ENCODE measurements at places on chromosomes 11 and 22.
A peak's percentile ranks its signal among the peaks of the same experiment; 100 is the strongest.

- no peak for DNase-seq
Observed at GRCh38 chr22:46535876-46536536, 1.4 kb downstream of the CELSR1 start.

DNA sequence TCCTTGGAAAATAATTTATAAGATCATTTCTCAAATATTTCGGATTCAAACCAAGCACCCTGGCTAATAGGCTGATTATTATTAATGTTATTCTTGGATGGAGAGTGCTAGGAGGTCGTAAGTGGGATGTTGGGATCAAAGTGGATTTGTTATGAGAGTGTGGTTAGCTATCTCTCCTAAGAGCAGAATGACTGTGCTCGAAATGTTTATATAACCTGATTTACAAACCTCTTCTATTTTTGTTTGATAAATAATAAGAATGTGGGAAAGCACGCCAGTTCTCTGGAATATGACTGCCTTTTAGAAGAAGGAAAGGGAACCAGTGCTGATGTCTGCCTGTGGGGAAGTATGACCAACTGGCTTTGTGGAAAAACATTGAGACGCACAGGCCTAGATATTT lies 527.5 kb downstream of the NTM start:
- DNase-seq = no peak

GRCh38 chr11:79294845-79295731 lies 145.7 kb downstream of the TENM4 start:
- no peak for DNase-seq

GRCh38 chr11:118911113-118911879 lies 14.4 kb downstream of the BCL9L start:
- no peak for DNase-seq

GRCh38 chr11:82854242-82854641 lies 46.0 kb downstream of the PRCP start:
- no peak for DNase-seq

- DNase-seq = no peak
Observed at GRCh38 chr11:69530278-69531070, 49.0 kb downstream of the LINC01488 start.

- DNase-seq = no peak
Observed at GRCh38 chr11:61869708-61870451, 21.5 kb downstream of the FADS3 start.

DNA sequence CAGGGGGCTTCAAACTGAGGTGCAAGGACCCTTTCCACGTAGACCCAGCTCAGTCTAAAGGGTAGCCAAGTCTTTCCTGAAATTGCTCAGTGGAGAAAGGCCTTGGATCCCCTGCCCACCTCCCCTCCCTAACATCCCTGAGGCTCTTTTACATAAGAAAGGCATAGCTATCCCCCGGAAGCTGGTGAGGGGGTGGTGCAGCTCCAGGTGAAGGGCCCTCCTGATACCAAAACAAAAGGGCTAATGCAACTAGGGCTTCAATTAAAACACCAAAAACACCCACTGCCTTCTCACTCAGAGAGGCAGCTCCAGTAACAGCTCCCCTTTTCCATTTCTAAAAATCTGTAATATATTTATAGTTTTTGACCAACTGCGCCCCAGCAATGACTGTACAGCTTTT lies 5.8 kb downstream of the SHANK2 start:
- no peak for DNase-seq

- peak; percentile 73 for DNase-seq
Observed at GRCh38 chr22:17742527-17742902, 31.8 kb downstream of the BID start.

DNA sequence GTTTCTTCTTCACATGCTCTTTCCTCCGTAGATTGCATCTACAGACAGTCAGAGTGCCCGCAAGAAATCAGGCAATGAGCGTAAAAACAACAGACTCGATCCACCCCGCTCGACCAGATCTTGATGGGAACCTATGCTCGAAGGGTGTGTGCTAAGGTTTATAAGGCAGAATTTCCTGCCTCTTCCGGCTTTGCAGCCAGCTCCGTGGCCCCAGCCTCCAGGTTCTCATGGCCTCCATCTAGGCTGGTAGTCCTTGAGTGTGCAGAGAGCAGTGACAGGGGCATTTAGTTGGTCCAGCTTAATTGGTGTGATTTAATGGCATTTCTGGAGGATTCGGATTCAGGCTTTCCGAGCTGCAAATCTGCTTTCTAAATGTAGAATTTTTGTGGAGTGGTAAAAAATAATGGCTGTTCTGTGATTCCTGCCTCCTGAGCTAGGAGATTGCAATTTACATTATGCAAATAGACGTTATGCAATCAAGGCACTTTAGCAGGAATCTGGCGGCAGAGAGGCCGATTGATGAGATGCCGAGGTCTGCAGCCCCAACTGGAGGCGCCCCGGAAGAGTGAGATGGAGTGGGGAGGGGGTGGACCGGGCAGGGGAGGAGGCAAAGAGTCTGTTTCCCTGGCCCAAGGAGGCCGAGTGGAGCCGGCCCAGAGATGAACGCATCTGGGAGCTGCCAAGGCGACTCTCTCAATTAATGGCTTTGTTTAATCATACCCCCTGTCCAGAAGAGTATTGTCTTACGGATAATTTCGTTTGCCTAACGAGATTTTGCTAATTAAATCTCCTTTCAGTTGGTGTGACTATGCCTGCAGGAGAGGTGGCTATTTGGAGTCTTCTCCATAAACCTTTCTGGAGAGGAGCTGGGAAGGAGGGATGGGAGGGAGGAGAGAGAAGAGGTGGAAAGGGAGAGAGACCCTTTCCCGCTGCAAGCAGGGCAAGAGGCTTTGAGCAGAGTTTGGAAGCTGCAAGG lies 75.3 kb downstream of the PKNOX2 start:
- no peak for DNase-seq

DNA sequence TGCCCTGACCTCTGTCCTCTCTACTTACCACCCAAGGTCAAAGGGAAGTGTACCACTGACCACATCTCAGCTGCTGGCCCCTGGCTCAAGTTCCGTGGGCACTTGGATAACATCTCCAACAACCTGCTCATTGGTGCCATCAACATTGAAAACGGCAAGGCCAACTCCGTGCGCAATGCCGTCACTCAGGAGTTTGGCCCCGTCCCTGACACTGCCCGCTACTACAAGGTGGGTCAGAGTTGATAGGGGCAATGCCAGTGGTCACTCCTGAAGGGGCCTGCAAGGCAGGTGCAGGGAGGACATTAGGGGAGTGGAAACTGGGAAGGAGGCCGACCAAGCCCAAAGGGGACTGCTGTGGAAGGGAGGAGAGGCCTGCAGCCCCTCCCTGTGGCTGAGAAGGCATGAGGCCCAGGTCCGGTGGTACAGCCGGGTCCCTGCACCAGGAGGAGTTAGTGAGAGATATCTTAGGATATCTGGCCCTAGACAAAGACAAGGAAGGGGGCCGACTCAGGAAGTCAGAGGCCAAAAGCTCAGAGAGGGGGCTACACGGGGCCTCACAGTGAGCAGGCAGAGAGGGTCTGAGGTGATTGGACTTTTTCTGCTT lies 17.9 kb downstream of the POLR3H start:
- DNase-seq = no peak

GRCh38 chr11:122146475-122146874 lies 30.5 kb upstream of the BLID start:
- DNase-seq = no peak

DNA sequence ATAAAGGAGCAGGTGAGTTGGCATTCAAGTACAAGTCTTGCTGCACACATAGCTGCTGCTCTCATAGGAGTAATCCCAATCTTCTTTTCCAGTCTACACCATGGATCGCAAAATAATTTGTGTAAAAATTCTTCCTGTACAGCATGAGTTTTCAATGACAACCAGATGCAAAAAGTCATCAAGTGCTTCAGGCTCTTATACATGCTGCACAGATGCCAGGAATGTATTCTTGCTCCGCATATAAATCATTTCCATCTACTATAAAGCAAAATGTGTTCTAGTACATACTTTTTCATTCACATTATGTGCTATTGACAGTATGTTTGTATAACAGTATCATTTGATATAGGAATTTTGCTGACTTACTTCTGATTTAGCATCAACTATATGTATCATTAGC lies 35.4 kb downstream of the NXPE2 start:
- no peak for DNase-seq

- DNase-seq = no peak
Observed at GRCh38 chr11:78938971-78939370, 364.3 kb upstream of the NARS2 start.

GRCh38 chr11:69642549-69642912 lies 1.6 kb downstream of the CCND1 start:
- DNase-seq = peak; percentile 57

- no peak for DNase-seq
Observed at GRCh38 chr11:96506953-96507354, 117.1 kb downstream of the JRKL start.

DNA sequence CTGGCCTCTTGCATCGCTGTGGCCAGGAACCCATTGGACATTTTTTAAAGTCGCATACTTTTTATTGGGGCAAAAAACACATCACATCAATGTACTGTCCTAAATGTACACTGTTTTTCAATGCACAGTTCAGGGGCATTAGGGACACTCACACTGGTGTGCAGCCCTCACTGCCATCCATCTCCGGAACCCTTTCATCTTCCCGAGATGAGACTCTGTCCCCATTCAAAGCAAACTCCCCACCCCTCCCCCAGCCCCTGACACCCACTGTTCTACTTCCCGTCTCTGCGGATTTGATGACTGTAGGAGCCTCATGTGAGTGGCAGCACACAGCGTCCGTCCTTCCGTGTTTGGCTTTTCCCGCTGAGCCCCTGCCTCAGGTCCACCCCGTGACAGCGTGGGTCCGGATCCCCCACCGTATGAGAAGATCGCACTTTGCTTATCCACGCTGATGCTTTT lies 41.8 kb upstream of the TH start:
- peak; percentile 74 for DNase-seq

DNA sequence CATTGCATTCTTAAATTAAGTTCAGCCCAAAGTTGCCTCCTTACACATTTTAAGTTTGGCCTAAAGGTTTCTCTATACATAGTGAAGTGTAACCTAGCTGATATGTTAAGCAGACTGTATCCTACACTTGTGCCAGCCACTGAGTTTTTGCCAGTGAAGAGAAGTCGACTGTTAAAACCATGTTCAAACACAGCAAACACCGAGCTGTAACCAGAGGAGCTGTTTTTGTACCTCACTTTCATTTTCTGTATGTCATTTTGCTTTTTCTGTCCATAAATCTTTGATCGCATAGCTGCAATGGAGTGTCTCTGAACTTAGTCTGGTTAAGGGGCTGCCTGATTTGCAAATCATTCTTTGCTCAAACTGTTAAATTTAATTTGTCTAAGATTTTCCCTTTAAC lies 403.7 kb downstream of the LUZP2 start:
- DNase-seq = no peak

- DNase-seq = no peak
Observed at GRCh38 chr11:7514099-7514591, 346 bp downstream of the PPFIBP2 start.

GRCh38 chr11:12884751-12885318 lies 124.3 kb upstream of the RASSF10 start:
- no peak for DNase-seq

DNA sequence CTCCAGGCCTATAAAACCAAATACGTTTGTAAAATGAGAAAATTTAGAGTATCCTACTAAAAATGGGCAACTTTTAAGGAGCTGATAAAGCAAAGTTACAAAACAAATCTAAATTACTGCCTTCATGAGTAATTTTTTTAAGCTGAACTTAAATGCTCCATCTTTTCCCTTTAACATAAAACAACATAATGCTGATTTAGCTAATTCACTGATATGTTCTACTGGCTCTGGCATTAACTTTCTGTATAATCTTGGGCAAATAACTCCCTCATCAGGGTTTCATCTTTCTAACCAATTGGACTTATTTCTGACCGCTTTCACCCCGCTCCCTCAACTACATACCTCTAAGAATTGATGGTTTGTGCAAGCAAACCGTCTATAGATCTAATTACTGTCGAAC lies 362 bp downstream of the OR10A3 start:
- no peak for DNase-seq

- no peak for DNase-seq
Observed at GRCh38 chr11:8206251-8207079, 37.6 kb upstream of the RIC3 start.

All from activated CD8-positive, alpha-beta T cell treated with anti-CD3 and anti-CD28 coated beads, Interleukin-2, amount 10 ng/mL, durations not matched to agents 7 days and 5 days (primary cell).